CD4-positive, alpha-beta T cell treated with Interleukin-6 for 4 hours (primary cell): ENCODE measurements at places on chromosomes 7 and 10.

DNA sequence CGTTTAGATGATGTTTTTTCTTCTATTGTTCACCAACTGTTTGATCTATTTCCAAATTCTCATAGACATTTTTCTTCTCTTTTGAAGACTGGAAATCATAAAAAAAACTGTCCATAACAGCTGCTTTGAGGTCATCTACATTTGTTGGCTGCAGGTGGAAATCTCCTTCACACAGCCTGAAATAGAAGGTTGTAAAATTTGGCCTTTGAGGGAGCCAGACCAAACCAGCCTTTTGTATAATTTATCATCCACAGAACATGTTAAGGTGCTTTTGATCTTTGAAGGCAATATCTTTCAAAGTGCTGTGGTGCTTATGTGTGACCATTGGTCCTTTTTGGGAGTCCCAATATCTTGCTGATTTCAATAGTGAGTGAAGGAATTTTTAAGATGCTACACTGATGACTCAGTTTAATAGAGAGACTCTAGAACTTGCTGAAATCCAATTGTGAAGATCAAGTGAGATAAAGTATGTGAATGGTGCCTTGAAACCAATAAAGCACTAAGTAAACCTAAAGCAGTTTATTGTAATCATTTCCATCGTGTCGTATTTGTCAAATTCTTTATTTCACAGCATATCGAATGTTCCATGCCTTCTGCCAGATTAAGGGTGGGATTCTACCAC is 5.4 kb downstream of the FERD3L start:
- DNase-seq, result no peak

GRCh38 chr7:106802589-106802988 is 62.5 kb upstream of the PIK3CG start:
- no peak for DNase-seq

DNA sequence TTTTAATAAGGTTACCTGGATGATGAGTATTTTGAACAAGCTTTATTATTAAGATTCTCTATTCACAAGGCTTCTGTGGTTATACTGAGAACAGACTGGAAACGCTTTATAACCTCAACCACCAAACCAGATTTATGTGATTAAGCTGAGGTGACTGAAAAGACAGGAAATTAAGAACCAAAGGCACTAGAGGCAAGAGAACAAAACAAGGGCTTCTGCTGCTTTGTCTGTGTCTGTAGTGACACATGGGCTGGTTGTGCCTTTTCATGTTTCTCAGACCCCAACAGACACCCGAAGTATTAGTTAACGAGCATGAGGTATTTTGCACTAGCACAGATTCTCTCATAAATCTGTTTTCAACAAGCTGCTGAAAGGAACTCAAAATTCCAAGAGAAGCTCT is 64.4 kb downstream of the RAPGEF5 start:
- no peak for DNase-seq

DNA sequence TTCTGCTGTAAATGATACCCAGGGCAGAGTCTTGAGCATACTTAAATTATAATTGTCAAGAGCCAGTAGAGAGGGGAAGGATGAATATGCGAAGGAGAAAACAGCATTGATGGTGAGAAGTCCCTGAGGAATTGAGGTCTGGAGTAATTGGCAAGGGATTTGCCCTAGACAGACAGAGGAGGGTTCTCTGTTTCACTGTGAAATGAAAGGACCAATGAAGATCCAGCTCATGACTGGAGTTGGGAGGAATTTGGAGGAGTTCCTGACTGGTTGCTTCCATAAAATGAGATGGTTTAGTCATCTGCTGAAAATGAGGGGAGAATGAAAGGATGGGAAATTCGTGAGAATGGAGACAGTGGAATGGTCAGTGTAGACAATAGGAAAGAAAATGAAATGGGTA is 6.8 kb downstream of the PRPF18 start:
- no peak for DNase-seq

DNA sequence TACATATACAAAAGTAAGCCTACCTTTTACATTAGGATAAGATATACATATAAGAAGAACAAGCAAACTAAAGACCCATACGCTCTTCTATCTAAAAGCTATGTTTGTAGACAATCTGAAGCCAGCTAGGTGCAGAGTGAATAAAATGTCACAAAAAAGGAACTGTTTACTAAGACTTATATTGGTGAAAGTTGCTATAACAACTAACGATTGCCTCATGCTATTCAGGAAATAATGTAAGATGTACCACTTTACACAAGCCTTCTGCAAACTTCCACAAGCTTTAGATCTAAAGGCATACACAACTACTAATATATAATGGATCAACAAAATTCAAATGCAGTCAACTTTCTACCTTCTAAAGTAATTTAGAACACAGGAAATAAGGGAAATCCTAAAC is 175.1 kb downstream of the SRPK2 start:
- no peak for DNase-seq
